ENCODE measurements at places on chromosomes 4 and X.

- H3K27me3 ChIP-seq: no peaks in the 10 kb centered on the region
- DNase-seq: no peak
- no peaks in the 10 kb centered on the region for H3K4me1 ChIP-seq
Measured at GRCh38 chrX:103651151-103651773, 22.5 kb downstream of the TCEAL1 start.

DNA sequence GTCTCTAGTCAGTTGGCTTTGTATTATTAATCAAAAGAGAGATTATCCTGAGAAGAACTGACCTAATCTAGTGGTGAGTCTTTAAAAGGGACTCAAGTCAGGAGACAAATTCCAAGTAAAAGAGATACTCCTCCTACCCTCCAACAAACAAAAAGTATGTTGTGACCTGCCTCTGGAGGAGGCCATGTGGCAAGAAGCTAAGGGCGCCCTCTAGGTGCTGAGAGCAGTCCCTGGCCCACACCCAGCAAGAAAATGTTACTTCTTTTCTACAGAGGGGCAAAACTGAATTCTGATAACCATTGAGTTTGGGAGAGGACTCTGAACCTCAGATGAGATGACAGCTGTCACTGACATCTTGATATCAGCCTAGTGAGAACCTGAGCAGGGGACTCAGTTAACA is 953.6 kb upstream of the AGA start:
- no peak overlapping the region for H3K4me3 ChIP-seq
- no peaks in the 10 kb centered on the region for H3K4me1 ChIP-seq
- no peaks in the 10 kb centered on the region for H3K36me3 ChIP-seq
- no peak for DNase-seq

DNA sequence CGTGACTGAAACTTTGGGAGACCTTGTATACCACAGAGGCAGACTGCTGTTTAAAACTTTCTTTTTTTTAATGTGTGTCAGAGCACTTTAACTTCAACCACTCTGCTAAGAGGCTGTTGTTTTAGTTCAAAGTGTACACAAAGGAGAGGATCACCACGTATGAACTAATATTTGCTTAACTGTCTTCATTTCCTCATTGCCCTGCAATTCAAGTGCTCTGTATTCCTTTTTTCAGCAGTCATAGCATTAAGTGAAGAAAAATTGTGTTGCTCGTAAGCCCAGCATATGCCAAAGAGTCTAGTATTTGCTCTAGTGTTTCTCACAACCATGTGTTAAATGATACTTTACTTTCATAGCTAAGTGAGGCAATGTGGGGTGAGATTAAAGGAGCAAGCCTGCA is 63.0 kb upstream of the HHIP start:
- no peaks in the 10 kb centered on the region for H3K36me3 ChIP-seq
- H3K27ac ChIP-seq: no peak overlapping the region
- peaks cover 7% of the 10 kb centered on the region for H3K27me3 ChIP-seq
- no peak overlapping the region for H3K4me3 ChIP-seq

- no peaks in the 10 kb centered on the region for H3K27me3 ChIP-seq
- no peaks in the 10 kb centered on the region for H3K36me3 ChIP-seq
- DNase-seq: no peak
- H3K4me1 ChIP-seq: no peaks in the 10 kb centered on the region
- no peak overlapping the region for H3K4me3 ChIP-seq
Measured at GRCh38 chr4:89685277-89685676, 151.7 kb downstream of the SNCA start.

All from type B pancreatic cell (in vitro differentiated cells).